Mammary epithelial cell (primary cell): ENCODE measurements at places on chromosomes 2 and 18.

DNA sequence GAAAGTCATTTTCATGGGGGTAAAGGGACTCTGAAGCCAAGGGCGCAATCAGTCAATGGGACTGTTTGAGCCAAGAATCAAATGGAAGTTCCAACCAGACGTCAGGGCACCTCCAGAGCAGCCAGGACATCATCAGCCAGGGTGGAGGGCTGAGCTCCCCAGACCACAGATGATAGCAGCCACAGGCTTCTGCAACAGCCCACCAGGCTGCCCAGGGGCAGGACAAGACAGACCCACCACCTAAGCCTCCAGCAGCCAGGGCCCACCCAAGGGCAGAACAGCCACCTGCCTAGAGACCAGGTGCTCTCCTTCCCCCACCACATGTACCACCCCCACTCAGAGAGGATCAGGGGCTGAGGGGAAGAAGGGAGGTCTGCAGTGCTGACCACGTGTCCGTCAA is 53.8 kb upstream of the SLC66A3 start:
- no peak for DNase-seq

DNA sequence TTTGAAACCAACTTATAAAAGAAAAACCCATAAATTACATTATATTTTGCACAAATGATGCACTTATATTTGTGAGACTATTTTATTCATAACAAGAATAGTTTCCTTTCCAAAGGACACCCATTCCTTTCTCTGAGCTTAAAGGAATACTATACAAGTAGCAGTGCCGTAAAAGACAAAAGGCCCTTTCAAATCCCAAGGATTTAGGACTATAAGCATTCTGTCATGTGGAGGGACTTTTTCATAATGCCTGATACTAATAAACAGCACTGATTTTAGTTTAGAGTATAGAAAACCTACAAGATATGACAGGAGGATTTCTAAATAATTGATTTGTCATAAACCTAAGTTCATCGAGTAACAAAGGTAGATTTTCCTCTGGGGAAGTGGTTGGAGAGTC is 1134.2 kb upstream of the ZEB2 start:
- peak; percentile 19 for DNase-seq

- no peak for DNase-seq
These were observed 54.1 kb upstream of the MEX3C start for GRCh38 chr18:51251625-51252024.

- DNase-seq: peak; percentile 19
These were observed at the start of gene ASTL for GRCh38 chr2:96138179-96139145. TSS of gene ASTL (minus strand) at chr2:96138502. CDS start at chr2:96138436, 66 bp downstream.

DNA sequence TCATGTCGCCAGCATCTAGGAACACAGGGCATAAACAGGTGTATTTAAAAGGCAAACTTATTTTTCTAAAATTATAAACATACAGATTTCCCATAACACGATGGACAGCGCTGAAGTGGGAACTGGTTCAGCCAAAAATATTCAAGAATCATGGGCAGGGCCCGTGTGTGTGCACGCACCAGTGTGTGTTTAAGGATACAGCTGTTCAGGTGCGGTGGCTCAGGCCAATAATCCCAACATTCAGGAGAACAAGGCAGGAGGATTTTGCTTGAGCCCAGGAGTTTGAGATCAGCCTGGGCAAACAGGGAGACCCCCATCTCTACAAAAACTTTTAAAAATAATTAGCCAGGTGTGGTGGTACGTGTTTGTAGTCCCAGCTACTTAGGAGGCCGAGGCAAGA is 288.6 kb upstream of the HDAC4 start:
- no peak for DNase-seq

DNA sequence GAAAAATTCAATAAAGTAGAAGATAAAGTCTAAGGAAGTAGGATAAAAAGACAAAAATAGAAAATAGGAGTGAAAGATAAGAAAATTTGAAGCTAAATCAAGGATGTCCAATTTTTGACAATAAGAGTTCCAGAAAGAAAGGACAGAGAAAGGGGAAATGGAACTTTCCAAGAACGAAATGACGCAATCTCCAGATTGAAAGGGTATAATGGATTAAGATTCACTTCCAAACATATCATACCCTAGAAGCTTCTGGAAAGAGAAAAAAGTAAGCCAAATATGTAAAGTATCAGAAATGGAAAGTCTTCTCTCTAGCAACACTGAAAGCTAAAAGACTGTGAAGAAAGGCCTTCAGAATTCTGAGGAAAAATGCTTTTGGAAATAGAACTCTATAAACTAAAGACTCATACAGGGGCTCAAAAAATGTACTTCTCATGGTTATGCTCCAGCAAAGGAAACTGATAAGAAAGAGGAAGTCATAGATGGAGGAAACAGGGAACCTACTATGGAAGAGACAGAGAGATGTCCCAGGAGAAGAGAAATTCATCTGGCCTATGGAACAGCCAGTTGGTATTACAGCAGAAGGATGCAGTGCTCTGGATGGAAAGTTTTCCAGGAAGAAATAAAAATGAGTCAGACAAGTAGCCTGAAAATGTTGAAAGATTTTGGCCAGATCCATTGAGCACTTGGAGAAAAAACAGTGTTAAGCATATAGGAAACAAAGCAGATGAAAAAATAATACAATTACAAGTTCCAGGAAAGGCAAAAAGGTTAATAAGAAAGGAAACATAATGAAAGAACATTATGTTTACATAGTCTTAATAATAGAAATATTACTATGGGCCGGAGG is 20.1 kb downstream of the CASP8 start:
- no peak for DNase-seq

DNA sequence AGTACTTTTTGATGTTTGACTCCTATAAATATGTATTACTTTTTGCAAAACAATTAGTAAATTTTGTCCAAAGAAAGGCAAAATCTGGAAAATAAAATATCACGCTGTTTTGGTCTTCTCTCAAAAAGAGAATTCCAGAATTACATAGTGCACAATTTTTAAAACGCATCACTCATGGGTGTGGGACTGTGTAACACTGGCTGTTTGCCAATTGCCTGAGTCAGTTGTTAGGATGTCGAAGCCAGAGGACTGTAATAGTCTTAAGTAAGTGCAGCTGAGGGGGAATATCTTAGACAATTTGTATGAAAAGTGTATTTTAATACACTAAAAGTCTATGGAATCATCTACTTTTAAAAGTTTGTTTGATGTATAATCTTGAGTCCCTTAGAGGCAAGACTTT is 24.1 kb upstream of the EPHA4 start:
- peak; percentile 57 for DNase-seq

DNA sequence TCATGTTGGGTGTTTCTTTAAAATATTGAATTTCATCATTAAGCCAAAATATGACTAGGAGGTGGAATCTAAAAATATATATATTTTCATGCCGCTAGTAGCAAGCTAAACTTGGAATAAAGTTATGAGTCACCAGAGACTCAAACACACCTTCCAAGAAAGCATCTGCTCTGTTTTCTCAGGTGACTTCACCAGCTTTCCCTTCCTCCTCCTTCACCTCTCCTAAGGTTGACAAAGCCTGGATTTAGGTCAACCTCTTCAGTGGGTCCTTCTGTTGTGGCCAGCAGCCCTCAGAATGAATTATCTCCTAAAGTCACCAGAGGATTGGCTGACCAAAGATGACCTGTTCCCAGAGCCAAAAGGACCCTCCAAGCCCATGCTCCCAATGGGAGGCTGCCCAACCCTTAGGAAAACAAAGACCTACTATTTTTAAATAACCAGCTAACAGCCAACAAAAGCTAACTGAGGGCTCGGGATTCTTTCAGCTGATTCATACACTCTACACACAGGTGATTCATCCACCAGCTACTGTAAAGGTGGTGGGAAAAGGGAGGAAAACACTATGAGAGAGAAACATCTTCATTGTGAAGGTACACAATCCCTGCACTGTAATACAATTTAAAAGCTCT is 113.9 kb downstream of the MYO5B start:
- peak; percentile 96 for DNase-seq

GRCh38 chr18:57542126-57542525 is 44.4 kb downstream of the FECH start:
- DNase-seq: peak; percentile 42

DNA sequence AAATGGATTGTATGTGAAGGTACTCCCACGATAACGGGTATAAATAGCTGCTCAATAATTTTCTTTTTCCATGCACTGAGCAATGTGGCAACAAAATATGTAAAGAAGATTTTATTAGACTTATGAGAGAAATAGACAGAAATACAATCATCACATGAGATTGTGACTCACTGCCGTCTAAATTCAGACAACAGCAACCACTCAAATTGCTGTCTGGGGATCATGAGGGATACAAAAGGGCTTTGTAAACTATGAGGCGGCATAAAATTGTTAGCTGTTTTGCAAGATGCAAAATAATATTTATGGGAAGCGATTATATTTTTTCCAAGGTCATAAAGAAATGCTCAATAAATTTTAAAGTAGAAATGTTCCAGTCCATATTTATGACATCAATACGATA is 259.1 kb upstream of the AGAP1 start:
- no peak for DNase-seq

GRCh38 chr2:27290549-27290948 is 8.3 kb downstream of the TRIM54 start:
- no peak for DNase-seq

DNA sequence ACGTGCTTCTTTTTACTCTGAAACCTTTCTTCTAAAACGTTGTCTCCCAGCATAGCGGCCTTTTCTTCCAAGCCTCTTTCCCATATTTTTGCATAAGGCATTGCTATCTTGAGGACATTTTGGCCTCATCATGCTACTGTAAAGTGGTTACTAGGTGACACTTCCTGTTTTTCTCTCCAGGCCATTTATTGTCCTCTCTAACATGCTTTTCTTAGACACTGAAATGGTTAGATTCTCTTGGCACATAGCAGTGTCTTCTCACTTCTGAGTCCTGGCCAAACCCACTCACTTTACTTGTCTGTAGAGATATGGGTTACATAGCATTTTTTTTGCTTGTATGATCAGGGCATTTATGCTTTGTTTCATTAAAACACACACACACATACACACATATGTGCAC is 50.1 kb upstream of the KCNH7 start:
- DNase-seq: no peak

DNA sequence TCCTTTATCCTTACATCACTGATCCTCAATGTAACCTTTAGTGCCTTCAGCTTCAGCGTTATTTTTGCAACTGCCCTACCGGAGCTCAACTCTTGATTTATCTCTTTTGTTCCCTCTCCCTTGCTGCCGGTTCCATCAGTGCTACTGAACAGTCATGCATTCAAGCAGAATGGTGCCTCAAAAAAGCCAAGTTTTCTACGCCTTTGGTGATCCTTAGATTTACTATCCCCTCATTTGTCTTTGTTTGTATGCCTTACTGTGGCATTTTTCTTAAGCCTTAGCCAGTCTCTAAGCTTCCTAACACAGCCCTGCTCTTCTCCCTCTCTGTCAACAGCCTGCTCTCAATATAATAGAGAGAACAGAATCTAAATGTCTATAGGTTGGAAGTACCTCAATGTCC is 847.7 kb downstream of the CPS1 start:
- DNase-seq: no peak
